ENCODE measurements at places on chromosomes 1 and 21.

DNA sequence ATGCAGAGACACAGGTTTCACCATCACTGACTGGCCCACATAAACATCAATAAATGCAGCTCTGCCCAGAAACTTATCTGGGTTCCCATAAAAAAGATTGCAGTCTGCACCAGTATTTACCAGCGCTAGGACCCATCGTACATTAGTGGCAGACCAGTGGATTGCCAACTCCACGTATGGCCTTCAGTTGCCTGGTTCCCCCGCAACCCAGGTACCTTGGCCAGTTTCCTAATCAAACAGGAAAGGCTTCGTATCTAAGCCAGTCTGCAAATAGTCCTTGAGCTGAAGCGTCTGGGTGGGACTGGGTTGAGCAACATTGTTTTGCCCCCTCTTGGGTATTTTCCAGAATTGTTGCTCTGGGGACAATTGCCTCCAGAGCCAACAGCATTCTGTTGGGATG, 1639.3 kb downstream of the MRPL39 start:
- no peak for DNase-seq

- DNase-seq: peak; percentile 55
Measured at GRCh38 chr1:246577720-246578106, 11.5 kb downstream of the CNST start.

DNA sequence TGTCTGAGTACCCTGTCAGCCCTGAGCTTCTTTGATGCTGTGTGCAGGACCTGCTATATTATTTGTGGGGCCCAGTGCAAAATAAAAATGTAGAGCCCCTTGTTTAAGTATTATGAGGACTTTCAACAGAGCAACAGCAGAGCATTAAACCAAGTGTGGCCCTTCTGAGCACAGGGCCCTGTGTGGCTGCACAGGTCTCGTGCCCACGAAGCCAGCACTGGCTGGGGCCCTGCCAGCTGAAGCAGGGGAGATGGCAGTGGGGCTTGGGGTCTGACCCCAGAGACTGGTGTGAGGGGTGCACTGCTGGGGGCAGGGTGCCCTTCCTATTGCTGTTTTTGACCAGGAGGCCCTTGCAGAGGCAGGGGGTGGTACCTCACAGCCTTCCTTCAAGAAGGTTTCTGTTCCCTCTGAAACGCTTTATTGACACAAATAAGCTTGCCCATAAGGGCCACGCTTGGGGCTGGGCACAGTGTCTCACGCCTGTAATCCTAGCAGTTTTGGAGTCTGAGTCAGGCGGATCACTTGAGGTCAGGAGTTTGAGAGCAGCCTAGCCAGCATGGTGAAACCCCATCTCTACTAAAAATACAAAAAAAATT, 2.2 kb upstream of the SEMA4A start:
- peak; percentile 89 for DNase-seq

DNA sequence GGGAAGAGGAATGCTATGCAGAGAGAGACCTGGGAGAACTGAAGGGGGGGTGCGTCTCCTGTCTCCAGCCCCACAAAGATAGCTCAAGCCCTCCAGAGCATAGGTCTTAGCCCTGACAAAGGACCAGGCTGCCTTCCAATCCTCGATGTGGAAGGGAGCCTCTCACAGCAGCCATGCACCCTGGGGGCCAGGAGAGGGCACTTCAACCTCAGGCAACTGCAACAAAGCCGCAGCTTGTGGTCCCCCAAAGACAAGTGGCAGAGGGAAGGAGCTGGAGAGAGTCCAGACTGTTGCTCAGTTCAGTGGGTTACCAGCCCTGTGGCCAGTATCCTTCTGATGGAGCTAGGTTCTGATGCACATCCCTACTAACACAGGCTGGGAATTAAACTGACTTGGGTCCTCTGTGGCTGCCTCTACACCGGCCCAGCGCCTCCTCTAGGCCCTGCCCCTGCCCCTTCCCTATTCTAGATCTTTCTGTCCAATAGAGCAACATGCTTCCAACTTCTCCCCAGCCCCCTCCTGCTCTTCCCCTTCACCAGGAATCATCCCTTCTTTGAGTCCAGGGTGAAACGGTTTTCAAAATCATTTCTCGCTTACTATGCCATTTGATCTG, 100.7 kb upstream of the SPATA6 start:
- DNase-seq: peak; percentile 31

- DNase-seq: no peak
Measured at GRCh38 chr1:76677416-76678405, 189.6 kb upstream of the ST6GALNAC5 start.

- no peak for DNase-seq
Measured at GRCh38 chr1:160862203-160863060, at the start of gene CD244. Gene CD244 (minus strand): TSS chr1:160862887. CDS start chr1:160862677, 210 bp downstream.

DNA sequence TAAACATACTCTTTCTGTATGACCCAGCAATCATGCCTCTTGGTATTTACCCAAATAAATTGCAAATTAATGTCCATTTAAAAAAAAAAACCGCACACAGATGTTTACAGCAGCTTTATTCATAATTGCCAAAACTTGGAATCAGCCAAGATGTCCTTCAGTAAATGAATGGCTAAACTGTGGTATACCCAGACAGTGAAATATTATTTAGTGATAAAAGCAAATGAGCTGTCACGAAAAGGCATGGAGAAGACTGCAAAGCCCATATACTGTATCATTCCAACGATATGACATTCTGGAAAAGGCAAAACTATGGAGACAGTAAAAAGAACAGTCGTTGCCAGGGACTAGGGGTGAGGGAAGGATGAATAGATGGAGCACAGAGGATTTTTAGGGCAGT, 77.0 kb upstream of the FAM20B start:
- no peak for DNase-seq

DNA sequence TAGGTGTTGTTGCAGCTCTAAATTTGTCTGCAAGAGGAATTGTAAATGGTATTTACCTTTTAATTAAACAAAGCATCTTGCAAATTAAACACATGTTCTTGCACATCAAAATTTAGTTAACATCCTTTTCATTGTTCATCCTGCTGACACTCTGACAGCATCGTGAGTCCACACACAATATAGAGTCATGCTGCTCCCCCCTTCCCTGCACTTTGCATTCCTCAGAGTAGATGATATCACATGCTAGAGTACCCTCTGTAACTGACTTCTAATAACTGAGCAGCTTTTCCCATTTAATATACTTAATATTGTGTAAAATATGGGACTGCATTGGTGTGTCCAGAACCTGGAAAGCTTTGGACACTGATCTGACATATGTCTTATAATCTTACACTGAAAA, 138.8 kb upstream of the DPYD start:
- no peak for DNase-seq

DNA sequence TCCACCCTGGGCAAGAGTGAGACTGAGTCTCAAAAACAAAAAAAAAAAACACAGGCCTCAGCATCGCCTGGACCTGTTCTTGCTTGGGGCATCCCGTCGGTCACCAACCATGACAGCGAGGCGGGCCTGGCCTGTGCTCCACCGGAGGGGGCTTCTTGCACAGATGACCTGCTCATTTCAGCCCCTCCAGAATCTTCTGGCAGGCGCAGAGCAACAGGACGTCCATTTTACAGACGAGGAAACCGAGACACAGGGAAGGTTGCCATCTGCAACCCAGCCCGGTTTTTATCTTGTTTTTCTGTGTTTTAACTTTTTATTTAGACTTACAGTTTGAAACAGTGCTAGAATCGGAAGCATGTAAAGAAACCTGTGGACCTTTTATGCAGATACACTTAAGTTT, 918 bp downstream of the CSTB start:
- no peak for DNase-seq

GRCh38 chr1:188194916-188195315, 1366.2 kb downstream of the PLA2G4A start:
- no peak for DNase-seq

- DNase-seq: no peak
Measured at GRCh38 chr21:45847870-45848269, 133.7 kb upstream of the COL6A1 start.

Data from MM.1S (cell line).